ENCODE measurements at places on chromosomes 2 and 18.
A peak's percentile ranks its signal among the peaks of the same experiment; 100 is the strongest.

DNA sequence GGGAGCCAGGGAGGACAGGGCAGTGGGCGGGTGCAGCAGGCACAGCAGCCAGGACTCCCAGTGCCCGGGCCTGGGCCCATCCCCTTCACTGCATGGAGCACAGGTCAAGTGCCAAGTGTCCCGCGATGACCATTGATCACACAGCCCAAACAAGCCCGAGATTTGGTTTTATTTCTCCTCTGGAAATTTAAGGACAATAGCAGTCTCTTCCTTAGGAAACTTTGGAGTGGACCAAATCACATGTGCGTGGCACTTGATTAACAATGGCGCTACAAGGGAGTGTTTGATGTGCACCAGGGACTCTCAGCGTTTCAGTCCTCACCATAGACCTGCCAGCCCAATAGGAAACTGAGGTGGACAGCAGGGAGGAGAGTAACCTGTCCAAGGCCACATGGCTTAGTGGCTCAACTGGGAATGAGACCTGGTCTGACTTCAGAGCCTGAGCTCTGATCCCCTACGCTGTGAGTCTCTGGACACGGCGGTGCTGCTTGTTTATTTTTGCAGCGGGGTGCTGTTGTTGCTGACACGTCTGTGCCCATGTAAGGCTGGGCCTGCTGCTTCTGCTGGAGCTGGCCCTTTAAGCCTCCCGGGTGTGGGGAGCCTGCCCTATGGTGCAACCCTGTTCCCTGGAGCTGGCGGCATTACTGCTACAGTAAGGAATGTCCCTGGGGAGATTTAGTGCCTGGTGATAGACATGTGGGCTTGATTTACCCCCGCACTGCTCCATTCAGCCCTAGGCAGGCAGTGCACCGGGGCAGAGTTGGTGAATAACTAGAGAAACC is 194.2 kb downstream of the INHBB start:
- peak; percentile 91 for DNase-seq

- peak; percentile 56 for DNase-seq
Observed at GRCh38 chr2:48233005-48233404, 296.9 kb upstream of the STON1 start.

GRCh38 chr18:45863469-45863868 is 38.0 kb downstream of the SIGLEC15 start:
- DNase-seq, result no peak

GRCh38 chr2:12556762-12557161 is 160.0 kb upstream of the TRIB2 start:
- peak; percentile 39 for DNase-seq

GRCh38 chr2:155815275-155815674 is 517.2 kb downstream of the NR4A2 start:
- no peak for DNase-seq

DNA sequence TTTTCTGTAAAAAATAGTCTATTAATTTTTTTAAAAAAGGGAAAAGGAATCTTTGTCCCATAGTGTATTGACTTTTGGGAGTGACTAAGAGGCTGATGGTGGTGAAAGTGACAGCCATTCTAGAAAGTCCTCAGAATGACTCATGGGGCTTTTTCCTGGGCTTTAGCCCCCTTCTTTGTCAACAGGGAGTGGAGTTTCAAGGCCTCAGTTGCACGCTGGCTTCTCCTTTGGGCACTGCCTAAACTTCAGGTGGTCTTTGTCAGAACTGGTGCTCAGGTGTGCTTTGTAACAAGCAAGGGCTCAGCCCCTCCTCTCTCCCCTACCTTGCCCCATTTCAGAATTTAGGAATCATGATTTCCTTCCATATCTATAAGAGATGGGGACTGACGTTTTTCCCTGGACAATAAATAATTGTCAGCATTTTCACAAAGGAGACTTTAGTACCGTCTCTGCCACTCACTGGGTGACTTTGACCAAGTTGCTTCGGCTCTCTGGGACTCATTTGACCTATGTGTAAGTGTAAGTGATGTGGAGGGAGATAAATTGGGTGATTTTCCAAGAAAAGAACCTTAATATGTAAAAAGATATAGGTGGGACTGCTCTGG is 61.2 kb upstream of the IGFBP2 start:
- DNase-seq, result no peak

DNA sequence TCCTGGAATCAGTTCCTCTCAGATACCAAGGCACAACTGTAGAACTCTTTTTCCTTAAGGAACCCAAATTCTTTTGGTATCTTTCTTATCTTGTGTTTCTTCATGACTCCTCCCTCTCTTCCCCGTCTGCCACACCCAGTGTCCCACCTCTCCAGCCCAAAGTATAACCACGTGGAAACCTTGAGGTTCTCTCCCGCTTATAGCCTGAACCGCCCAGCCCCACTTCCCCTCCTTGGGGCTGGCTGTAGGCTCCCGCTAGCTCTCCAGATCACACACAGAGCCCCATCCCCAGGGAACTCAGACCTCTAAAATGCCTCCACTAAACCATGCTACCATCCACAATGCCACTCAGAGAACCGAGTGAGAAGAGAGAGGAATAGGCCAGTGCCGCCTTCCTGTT is 87.5 kb downstream of the MAPRE2 start:
- no peak for DNase-seq

DNA sequence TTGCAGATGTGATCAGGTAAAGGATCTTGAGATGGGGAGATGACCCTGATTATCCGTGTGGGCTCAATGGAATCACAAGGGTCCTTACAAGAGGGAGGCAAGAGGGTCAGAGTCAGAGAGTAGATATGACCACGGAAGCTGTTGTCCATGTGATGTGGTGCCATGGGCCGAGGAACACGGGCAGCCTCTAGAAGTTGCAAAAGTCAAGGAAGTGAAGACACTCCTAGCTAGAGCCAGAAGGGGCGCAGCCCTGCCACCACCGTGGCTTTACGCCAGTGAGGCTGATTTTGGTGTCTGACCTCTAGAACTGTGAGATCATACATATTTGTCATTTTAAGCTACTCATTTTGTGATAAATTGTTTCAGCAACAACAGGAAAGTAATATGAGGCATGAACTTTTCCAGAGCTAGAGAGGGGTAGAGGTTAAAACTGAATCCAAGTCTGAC is 114.4 kb downstream of the CAPN13 start:
- DNase-seq, result no peak

- DNase-seq, result no peak
Observed at GRCh38 chr2:221741496-221742211, 169.6 kb upstream of the EPHA4 start.

DNA sequence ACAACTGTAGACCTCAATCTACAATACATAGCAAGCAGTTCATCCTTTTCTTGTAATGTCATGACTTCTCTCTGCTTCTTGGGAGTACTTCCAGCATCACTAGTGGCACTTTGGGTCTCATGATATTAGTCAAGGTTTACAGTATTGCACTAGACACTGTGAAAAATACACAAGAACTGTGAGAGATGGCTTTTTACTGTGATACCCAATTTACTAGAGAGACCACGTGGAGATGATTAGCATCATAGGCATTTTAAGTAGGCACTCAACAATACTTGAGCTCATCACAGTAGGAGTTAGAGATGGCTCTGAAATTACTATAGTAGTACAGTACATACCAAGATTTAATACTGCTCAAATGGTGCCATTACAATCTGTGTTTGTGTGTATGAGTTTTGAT is 112.8 kb upstream of the EML6 start:
- DNase-seq, result no peak

DNA sequence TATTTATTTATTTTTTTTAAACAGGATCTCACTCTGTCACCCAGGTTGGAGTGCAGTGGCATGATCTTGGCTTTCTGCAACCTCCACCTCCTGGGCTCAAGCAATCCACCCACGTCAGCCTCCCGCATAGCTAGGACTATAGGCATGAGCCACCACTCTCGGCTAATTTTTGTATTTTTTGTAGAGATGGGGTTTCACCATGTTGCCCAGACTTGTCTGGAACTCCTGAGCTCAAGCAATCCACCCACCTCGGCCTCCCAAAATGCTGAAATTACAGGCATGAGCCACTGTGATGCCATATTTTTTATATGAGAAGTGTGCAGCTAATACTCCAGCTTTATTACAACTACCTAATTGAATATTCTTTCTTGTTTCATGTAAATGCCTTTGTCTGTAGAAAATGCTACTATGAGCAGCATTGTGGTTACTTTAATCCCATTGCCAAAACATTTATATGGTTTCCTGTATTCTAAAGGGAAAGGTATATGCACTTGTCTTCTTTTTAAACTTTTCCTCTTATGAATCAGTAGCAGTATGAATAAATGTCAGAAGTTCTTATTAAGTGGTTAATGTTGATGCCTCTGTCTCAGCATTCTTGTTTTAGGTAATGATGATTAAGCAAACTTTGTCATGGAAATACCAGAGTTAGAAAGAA is 9.5 kb upstream of the BCL2L11 start:
- peak; percentile 24 for DNase-seq

- peak; percentile 46 for DNase-seq
Observed at GRCh38 chr2:151315381-151315903, 26.0 kb upstream of the NMI start.

- peak; percentile 3 for DNase-seq
Observed at GRCh38 chr18:75173125-75173432, 35.9 kb downstream of the PTGR3 start.

DNA sequence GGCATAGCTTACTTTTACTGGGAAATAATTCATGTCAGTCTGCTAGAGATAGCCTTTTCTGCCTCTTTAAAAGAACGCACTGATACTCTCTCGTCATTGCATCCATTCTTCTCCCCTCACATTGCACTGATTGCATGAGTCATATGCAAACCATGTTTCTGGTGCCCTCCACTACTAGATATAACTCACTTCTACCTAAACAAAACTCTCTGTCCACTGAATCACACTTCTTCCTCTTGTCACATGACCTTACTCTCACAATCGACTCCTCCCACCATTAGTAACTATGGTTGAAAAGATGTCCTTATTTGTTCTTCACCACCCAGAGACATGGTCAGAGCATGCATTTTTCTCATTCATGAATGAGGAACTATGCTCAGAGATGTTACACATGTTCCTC is 158.0 kb downstream of the CSRNP3 start:
- DNase-seq, result peak; percentile 62

GRCh38 chr2:102439065-102439695 is 16.2 kb downstream of the IL18RAP start:
- DNase-seq, result peak; percentile 84

DNA sequence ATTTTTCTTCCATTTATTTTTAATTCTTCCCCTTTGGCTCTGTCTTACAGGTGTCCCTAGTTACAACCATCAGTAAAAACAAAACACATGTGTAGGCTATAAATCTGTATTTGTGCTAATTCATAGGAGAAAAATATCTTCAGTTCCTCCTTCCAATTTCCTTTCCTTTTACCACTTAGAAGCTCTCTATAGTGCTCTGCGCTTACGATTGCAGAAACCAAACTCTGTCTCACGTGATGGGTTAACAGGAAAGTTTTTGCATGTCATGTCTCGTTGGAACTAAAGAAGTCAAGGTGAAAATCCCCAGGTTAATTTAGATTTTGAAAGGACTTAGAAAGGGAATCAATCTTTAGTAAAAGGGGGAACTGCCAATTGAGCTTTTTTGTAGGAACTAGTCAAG is 1390.5 kb upstream of the ZEB2 start:
- DNase-seq, result no peak

- peak; percentile 18 for DNase-seq
Observed at GRCh38 chr2:37917281-37918228, 7.5 kb upstream of the RMDN2 start.

DNA sequence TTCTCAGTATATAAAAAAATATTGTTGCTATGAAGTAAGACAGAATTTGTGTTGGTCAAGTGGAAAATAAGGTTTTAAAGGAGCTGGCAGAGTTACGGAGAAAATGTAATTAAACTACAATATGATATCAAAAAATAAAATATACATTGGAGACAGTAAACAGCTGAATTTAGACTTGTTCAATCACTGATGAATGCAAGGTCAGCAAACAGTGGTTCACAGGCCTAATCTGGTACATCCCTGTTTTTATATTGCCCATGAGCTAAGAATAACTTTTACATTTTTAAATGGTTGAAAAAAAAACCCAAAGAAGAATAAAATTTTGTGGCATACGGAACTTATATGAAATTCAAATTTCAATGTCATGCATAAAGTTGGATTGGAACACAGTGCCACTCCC is 131.0 kb upstream of the TRIB2 start:
- DNase-seq, result no peak

DNA sequence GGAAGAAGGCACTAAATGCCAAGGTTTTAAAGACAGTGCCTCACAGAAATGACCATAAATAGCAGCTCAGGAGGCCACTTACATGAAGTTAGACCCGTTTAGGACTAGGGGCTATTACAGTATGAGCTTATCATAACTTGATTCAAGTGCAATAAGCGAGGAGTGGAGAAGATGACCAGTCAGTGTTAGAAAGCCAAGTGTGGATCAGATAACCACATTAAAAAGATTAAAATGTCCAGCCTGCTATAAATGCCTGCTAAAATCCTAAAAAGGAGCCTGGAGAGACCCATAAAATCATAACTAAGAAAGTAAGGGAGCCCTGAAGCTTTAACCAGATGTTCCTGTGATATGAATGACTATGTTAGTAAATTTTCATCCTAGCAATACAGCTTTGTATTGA is 117.5 kb upstream of the ZNF521 start:
- no peak for DNase-seq

DNA sequence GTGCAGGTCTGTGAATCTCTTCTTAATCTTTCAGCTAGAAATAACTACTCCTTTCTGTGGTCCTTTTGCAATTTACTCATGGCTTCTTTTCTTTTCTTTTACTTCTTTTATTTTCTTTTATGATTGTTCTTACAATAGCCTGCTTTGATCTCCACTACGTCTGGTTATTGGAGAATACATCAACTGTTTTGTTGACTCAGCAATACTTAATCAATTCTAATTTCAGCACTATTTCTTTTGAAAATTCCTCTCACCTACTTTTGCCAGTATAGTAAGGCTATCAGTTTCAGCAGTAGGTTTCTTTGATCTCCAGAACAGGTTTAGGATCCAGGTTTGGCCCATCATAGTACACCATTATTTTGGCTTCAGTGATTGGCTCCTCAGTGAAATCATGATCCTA is 111.8 kb upstream of the DPP10 start:
- DNase-seq, result no peak

GRCh38 chr18:23258566-23259469 is 123.5 kb downstream of the CABLES1 start:
- no peak for DNase-seq

DNA sequence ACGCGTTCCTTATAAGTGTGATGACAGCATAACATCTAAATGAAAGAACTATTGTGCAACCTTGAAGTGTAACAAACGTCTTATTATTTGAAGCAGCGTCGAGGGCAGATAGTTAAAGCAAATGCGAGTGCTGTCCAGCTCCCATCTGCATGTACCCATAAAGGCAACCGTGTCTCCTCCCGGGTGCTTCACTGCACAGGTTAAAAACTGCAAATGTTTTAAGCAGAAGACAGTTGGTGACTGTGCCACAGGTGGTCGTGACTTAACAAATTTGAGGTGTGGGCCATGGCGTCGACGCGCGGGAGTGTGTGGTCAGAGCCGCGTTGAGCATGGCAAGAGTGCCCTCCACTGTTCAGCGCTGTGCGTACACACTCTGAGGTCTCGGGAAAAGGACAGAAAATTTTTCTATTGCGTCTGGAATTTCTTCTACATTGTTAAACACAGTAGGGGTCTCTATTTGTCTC is 6.4 kb downstream of the SALL3 start:
- DNase-seq, result peak; percentile 16

All from epithelial cell of esophagus (primary cell).